ENCODE measurements at places on chromosomes 7 and 10. TPM values are rescaled to one million over a fixed set of nuclear protein-coding genes. Genes with fewer than 3 reads are reported as not detected.

DNA sequence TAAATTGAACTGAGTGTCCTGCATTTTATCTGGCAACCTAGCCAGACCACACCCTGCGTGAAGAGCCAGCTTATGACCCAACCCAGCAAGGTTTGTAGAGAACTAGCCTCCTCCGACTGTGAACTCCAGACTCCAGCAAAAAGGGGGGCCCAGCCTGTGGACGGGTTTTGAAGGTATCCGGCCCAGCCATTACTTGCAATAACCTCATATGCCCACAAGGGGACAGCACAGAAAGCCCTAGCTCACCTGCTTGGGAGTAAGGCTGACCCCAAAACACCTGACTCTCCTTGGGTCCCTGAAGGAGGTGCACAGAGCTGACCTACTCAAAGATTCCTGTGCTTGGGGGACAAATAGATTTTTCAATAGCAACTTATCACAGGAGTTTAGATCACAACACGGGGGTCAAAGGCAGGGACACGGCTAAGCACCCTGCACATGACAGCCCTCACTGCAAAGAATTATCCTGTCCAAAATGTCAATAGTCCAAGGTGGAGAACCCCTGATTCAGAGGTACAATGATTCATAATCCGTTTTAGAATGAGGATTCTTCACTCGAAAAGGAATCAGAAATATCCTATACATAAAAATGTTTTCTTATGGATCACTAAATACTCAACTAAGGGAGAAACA, 4.6 kb downstream of the TRPV6 start:
- H3K4me1 ChIP-seq = no peaks in the 10 kb centered on the region
- DNase-seq = peak; percentile 50
- no peak overlapping the region for H3K27ac ChIP-seq
- H3K4me3 ChIP-seq = no peak overlapping the region
- H3K27me3 ChIP-seq = no peaks in the 10 kb centered on the region
- H3K36me3 ChIP-seq = no peaks in the 10 kb centered on the region

PDE1C gene
- not detected for total RNA-seq

VAX1 gene
- total RNA-seq = not detected

GRCh38 chr10:122308417-122309141, 37.5 kb downstream of the BTBD16 start:
- H3K27ac ChIP-seq = no peak overlapping the region
- no peak for DNase-seq
- no peak overlapping the region for H3K4me3 ChIP-seq

TBC1D12 gene
- 1.9 TPM for total RNA-seq

- H3K27ac ChIP-seq = no peak overlapping the region
- H3K4me1 ChIP-seq = no peaks in the 10 kb centered on the region
- no peak overlapping the region for H3K4me3 ChIP-seq
- no peak for DNase-seq
- no peaks in the 10 kb centered on the region for H3K27me3 ChIP-seq
Measured at GRCh38 chr10:115921795-115922194, 351.2 kb downstream of the GFRA1 start.

DNA sequence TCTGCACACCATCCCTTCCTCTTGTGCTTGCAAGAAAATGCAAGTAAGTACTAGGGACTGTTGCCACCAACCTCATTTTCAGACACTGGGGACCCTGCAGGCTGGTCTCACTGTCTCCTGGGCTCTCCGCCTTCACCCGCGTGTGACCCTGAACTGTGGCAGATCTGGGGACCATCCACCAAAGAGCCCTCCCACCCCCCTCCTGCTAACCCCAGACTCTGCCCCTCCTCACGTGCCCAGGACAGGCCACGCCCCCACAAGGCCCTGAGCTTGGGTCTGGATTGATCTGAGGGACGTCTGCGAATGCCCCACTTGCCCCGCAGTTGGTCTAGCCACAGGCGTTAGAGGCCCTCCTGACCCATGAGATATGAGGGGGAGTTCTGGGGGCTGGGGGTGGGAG, 8.1 kb downstream of the CNPY1 start:
- H3K4me3 ChIP-seq = no peak overlapping the region
- peaks cover 47% of the 10 kb centered on the region for H3K27me3 ChIP-seq
- no peak overlapping the region for H3K27ac ChIP-seq
- H3K36me3 ChIP-seq = no peaks in the 10 kb centered on the region
- H3K4me1 ChIP-seq = peaks cover 8% of the 10 kb centered on the region

DNA sequence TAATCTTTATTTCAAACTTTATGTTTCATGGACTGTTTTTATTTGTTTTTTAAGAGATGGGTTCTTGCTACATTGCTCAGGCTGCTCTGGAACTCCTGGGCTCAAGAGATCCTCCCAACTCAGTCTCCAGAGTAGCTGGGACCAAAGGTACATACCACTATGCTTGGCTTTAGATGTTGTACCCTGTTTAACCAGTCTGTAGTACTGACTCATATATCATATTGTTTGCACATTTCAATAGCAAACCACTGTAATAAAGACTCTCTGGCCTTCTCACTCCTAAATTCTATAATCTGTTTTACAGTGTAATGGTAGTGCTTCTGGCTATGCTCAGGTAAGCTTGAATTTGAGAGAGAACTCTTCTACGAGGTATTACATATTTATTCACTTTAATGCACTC, 413.6 kb upstream of the PCDH15 start:
- no peak for DNase-seq
- no peak overlapping the region for H3K4me3 ChIP-seq
- no peak overlapping the region for H3K27ac ChIP-seq
- no peaks in the 10 kb centered on the region for H3K36me3 ChIP-seq
- H3K27me3 ChIP-seq = no peaks in the 10 kb centered on the region

- no peak overlapping the region for H3K4me3 ChIP-seq
- H3K4me1 ChIP-seq = no peaks in the 10 kb centered on the region
- no peaks in the 10 kb centered on the region for H3K36me3 ChIP-seq
Measured at GRCh38 chr10:82194419-82194818, 319.4 kb downstream of the NRG3 start.

LRRC72 gene
- not detected for total RNA-seq

DNA sequence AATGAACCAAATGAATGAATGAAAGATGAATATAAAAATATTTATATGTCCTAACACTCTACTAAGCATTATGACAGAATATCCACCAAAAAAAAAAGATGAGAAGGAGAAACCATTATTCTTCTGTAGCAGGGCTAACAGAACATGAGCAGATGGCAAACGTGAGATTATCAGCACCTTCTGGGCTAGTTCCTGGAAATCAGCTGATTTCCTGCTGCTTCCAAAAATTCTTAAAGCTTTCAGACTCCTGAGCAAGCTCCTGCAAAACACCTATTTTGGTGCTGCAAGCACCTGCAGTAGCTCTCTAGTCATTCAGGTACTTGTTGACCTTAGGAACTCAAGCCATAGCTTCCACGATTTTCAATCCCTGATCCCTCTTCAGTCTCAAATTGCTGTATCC, 51.8 kb downstream of the NPSR1 start:
- H3K4me1 ChIP-seq = no peaks in the 10 kb centered on the region
- DNase-seq = no peak
- no peak overlapping the region for H3K27ac ChIP-seq
- H3K27me3 ChIP-seq = no peaks in the 10 kb centered on the region

- no peak overlapping the region for H3K4me3 ChIP-seq
- peaks cover 5% of the 10 kb centered on the region for H3K4me1 ChIP-seq
- no peak for DNase-seq
Measured at GRCh38 chr7:156065400-156065799, 253.1 kb upstream of the SHH start.

DNA sequence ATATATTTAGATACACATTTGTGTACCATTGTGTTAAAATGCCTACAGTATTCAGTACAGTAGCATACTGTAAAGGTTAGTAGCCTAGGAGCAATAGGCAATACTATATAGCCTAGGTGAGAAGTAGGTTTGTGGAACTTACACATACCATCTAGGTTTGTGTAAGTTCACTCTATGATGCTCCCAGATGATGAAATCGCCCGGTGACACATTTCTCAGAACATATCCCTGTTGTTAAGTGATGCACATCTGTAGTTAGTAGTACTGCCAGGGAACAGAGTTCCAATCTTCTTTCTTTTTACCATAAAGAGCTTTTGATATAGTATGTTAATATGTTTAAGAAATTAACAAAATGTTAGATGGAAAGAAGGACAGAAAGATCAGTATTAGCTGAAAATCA, 138.2 kb downstream of the SNX13 start:
- H3K4me1 ChIP-seq = no peaks in the 10 kb centered on the region
- DNase-seq = no peak
- no peak overlapping the region for H3K4me3 ChIP-seq
- H3K27me3 ChIP-seq = no peaks in the 10 kb centered on the region
- H3K27ac ChIP-seq = no peak overlapping the region

EN2 gene
- not detected for total RNA-seq

GRCh38 chr10:127344346-127344745, 148.0 kb upstream of the INSYN2A start:
- peaks cover 2% of the 10 kb centered on the region for H3K27me3 ChIP-seq
- H3K4me1 ChIP-seq = no peaks in the 10 kb centered on the region
- H3K4me3 ChIP-seq = no peak overlapping the region
- no peaks in the 10 kb centered on the region for H3K36me3 ChIP-seq

DNA sequence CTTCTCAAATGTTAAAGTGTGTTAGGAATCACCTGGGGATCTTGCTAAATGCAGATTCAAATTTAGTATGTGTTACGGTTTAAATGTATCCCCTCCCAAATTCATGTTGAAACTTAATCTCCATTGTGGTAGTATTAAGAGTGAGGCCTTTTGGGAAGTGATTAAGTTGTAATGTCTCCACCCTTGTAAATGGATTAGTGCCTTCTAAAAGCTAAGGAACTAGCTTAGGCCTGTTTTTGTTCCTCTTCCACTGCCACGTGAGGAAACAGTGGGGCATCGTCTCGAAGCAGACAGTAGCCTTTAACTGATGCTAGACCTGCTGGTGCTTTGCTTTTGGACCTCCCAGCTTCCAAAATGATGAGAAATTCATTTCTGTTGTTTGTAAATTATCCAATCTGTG, 52.3 kb upstream of the SEMA3D start:
- no peaks in the 10 kb centered on the region for H3K27me3 ChIP-seq
- DNase-seq = no peak
- H3K27ac ChIP-seq = no peak overlapping the region
- no peaks in the 10 kb centered on the region for H3K4me1 ChIP-seq
- H3K36me3 ChIP-seq = no peaks in the 10 kb centered on the region

ADAMTS14 gene
- 0.37 TPM for total RNA-seq

- no peak overlapping the region for H3K4me3 ChIP-seq
- H3K36me3 ChIP-seq = no peaks in the 10 kb centered on the region
- no peaks in the 10 kb centered on the region for H3K4me1 ChIP-seq
- H3K27ac ChIP-seq = no peak overlapping the region
- DNase-seq = no peak
Measured at GRCh38 chr7:34756025-34756437, 98.0 kb downstream of the NPSR1 start.

EIF4H gene
- total RNA-seq = 452 TPM

GRCh38 chr10:71772832-71773220, 494 bp downstream of the VSIR start:
- no peaks in the 10 kb centered on the region for H3K27me3 ChIP-seq
- H3K27ac ChIP-seq = peak overlapping the region; percentile 92
- H3K4me3 ChIP-seq = peak overlapping the region; percentile 95
- peaks cover 2% of the 10 kb centered on the region for H3K36me3 ChIP-seq

DNA sequence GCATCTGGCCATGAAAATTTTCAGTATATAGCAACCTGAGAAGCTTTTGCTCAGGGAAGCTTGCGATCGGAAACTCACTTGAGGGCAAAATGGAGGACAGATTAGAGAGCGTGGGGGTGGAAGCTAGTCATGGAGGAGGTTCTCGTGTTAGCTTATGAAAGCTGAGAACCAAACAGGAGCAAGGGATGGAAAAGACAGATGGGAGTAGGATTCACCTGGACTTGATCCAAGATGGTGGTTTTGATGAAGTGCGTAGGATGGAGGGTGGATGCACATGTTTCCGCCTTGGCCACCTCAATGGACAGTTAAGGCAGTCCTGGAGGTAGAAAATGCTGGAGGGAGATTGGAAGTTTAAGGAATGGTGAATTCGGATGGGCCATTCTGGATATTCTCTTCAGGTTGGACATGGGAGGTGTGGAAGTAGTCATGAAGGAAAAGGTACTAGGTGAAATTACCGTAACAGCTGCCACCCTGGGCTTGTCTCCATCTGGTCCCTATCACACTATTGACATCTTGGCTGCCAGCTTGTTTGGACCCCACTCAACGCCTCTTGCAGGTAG, 6.3 kb upstream of the C10orf95 start:
- H3K36me3 ChIP-seq = peaks cover 4% of the 10 kb centered on the region
- H3K4me3 ChIP-seq = no peak overlapping the region
- no peak overlapping the region for H3K27ac ChIP-seq
- H3K27me3 ChIP-seq = peaks cover 3% of the 10 kb centered on the region

DNA sequence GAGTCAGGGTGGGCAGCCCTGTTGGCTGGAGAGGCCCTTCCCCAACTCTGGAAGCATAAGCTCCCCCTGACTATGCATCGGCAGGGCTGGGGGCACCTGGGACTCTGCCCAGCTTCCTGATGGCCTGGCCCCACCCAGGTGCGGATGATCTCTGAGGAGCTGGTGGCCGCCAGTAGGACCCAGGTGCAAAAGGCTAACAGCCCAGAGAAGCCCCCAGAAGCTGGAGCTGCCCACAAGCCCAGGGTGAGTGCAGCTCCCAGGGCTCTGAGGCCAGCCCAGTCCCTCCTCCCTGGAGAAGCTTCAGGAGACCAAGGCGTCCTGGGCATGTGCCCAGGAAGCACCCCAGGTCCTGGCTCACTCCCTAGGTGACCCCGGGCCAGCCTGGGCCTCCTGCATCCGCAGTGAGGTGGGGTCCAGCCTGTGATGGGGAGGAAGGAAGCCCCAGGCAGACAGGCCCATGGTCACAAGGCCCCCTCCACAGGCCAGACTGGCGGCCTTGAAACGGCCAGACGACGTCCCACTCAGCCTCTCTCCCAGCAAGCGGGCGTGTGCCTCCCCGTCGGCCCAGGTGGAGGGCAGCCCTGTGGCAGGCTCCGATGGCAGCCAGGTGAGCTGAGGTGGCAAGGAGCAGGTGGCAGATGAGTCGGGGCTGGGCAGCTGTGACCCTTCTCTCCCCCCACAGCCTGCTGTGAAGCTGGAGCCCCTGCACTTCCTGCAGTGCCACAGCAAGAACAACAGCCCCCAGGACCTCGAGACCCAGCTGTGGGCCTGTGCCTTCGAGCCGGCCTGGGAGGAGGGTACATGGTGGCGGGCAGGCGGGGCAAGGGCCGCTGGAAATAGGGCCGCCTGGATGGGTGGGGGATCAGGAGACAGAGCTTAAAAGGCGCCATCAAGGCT, 3.0 kb downstream of the LRWD1 start:
- H3K4me3 ChIP-seq = no peak overlapping the region
- H3K27me3 ChIP-seq = no peaks in the 10 kb centered on the region
- peaks cover 24% of the 10 kb centered on the region for H3K4me1 ChIP-seq

Measured in activated T-cell treated with anti-CD3 and anti-CD28 coated beads, Interleukin-2, amount 50 U/mL, for 72 hours (primary cell).